ENCODE measurements at places on chromosomes 2 and 18.

DNA sequence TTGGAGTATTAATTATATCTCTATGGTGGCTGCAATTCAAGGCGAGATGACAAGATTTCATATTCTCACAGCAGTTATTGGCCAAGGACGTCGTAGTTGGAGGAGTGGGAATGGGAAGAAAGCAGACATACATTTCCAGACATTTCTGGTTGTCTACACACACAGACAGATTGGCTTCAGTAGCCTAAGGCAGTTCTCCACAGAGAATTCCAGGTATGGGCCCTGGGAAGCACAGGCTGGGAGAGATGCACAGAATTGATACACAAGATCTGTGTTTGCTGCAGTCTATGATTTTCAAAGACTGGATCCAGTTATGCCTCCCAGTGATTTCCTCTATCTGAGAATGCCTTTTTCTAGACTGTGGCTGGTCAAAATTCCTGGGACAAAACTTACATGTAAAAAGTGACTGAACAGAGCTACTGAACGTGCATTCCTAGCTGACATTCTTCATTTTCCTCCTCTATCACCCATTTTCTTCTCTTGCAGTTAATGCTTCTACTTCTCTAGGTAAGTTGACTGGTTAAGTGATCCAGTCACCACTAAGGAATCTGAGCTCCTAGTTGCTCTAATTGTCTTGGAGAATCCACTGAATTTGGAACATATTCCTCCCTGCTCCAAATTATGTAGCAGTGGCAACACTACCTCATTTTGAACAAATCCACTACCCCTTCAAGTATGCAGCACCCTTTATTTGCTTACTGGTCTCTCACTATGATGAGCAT lies 386.7 kb upstream of the CDH7 start:
- no peak for DNase-seq

- no peak for DNase-seq
Observed at GRCh38 chr2:71372042-71372441, 40.5 kb downstream of the ZNF638 start.

DNA sequence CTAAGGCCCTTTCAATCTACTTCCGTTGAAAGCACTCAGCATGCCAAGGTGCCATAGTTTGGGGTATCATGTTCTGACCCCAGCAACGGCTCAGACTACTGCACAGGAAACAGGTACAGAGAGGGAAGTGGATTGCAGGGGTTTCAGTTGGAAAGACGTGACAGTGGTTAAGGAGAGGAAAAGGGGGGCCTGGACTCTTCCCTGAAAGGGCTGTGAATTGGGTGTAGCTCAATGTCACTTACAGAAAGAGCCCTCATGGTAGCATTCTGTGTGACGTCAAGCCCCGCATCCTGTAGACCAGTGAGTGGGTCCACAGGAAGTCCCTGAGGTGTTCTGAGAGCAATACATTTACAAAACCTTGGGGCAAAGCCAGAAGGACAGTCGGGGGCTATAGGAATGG lies 121.5 kb upstream of the GYPC start:
- DNase-seq, result no peak

GRCh38 chr2:31004257-31004656 lies 134.0 kb downstream of the GALNT14 start:
- DNase-seq, result no peak

GRCh38 chr2:228654707-228655106 lies 473.2 kb upstream of the SPHKAP start:
- DNase-seq, result no peak

DNA sequence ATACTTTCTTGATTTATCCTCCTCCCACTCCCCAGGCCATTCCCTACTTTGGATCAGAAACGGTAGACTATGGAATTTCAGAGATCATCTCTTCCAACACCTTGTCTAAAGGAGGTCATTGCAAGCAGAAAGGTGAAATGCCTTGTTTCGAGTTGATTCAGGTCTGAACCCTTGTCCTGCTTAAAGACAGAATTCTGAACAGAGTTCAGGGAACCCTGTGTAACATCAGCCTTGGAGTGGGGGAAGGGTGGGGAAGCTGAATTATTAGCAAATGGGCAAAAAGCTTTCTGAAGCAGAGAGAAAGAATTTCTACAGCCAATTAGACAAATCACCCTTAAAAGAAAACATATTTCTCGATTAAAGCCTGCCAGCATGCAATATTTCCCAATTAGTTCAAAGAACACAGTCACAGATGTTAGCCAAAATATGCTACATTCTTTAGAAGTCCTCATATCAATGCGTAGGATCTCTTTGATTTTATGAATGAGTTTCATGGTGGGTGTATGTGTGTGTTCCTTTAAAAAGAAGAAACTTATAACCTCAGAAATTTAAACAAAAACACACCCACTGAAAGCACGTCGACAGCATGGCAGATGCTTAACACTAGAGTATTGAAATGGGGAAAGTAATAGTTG lies 353.1 kb downstream of the RND3 start:
- no peak for DNase-seq

DNA sequence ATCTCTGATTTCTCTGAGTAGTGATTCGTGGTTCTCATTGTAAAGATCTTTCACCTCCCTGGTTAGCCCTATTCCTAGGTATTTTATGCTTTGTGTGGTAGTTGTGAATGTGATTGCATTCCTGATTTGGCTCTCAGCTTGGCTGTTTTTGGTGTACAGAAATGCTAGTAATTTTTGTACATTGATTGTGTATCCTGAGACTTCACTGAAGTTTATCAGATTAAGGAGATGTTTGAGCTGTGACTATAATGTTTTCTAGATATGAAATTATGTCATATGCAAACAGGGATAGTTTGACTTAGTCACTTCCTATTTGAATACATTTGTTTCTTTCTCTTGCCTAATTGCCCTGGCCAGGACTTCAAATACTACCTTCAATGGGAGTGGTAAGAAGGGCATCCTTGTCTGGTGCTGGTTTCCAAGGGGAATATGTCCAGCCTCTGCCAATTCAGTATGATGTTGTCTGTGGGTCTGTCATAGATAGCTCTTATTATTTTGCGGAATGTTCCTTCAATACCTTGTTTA lies 251.9 kb upstream of the ZNF804A start:
- DNase-seq, result no peak

GRCh38 chr18:78860117-78860516 lies 119.5 kb upstream of the SALL3 start:
- no peak for DNase-seq

- DNase-seq, result no peak
Observed at GRCh38 chr2:222194669-222195068, 104.1 kb downstream of the PAX3 start.

- DNase-seq, result no peak
Observed at GRCh38 chr2:168458139-168458538, 2.1 kb downstream of the CERS6 start.

DNA sequence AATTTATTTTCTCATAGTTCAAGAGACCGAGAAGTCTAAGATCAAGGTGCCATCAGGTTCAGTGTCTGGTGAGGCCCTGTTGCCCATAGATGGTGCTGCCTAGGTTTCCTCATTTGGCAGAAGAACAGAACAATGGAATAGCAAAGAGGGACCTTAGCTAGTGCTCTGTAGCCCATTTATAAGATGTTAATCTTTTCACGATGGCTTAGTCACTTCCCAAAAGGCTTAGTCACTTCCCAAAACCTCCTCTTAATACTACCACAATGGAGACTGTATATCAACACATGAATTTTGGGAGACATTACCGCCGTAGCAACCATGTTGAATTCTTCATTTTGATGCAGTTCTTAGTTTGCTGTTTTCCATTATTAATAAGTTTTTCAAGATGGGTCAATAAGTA lies 246.3 kb upstream of the NRP2 start:
- no peak for DNase-seq

- no peak for DNase-seq
Observed at GRCh38 chr2:49379406-49379805, 225.1 kb upstream of the FSHR start.

- DNase-seq, result no peak
Observed at GRCh38 chr18:12767580-12768155, 64.8 kb downstream of the PSMG2 start.

Data from NCI-H1105 treated with DMSO at 0.1 percent for 48 hours (cell line).